ENCODE measurements at places on chromosomes 3 and 15. TPM values are rescaled to one million over a fixed set of nuclear protein-coding genes. Genes with fewer than 3 reads are reported as not detected.

DNA sequence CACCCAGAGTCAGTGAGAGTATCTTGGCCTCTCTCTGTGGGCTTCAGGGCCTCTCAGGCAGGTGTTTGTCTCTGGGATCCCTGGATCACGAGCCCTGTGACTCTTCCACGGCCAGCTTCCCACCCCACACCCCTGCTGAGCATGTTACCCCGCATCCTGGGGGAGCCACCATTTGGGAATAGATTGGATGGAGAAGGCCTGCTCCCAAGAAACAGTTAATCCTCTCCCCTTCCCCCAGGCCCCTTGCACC lies 15.5 kb upstream of the SRP14 start:
- no peak overlapping the region for H3K4me3 ChIP-seq
- no peak overlapping the region for H3K27ac ChIP-seq
- no peaks in the 10 kb centered on the region for H3K27me3 ChIP-seq
- DNase-seq: no peak
- peaks cover 43% of the 10 kb centered on the region for H3K4me1 ChIP-seq

Gene KLHDC8B
- total RNA-seq: 5.4 TPM

- peaks cover 6% of the 10 kb centered on the region for H3K36me3 ChIP-seq
- no peak overlapping the region for H3K27ac ChIP-seq
- H3K27me3 ChIP-seq: no peaks in the 10 kb centered on the region
- peak overlapping the region; percentile 78 for H3K4me3 ChIP-seq
- DNase-seq: no peak
Measured at GRCh38 chr3:36943601-36944000, 1.3 kb downstream of the TRANK1 start.

GRCh38 chr3:141261472-141262307 lies 30.1 kb downstream of the PXYLP1 start:
- no peaks in the 10 kb centered on the region for H3K36me3 ChIP-seq
- no peaks in the 10 kb centered on the region for H3K27me3 ChIP-seq
- H3K4me3 ChIP-seq: no peak overlapping the region

DNA sequence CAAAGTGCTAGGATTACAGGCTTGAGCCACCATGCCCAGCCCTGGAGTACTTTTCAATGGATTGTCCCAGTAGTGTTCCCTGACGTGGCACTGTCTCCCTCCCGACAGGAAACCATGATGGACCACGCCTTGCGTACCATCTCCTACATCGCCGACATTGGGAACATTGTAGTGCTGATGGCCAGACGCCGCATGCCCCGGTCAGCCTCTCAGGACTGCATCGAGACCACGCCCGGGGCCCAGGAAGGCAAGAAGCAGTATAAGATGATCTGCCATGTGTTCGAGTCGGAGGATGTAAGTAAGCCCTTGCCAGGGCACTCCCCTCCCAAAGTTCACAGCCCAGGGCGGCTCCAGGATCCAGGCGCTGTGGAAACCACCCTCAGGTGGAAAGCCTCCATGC lies 168.1 kb downstream of the NSMCE3 start:
- H3K4me3 ChIP-seq: no peak overlapping the region
- no peaks in the 10 kb centered on the region for H3K4me1 ChIP-seq
- no peak overlapping the region for H3K27ac ChIP-seq
- H3K36me3 ChIP-seq: no peaks in the 10 kb centered on the region

All from Calu3 (cell line).